ENCODE measurements at places on chromosomes 5 and 9.

DNA sequence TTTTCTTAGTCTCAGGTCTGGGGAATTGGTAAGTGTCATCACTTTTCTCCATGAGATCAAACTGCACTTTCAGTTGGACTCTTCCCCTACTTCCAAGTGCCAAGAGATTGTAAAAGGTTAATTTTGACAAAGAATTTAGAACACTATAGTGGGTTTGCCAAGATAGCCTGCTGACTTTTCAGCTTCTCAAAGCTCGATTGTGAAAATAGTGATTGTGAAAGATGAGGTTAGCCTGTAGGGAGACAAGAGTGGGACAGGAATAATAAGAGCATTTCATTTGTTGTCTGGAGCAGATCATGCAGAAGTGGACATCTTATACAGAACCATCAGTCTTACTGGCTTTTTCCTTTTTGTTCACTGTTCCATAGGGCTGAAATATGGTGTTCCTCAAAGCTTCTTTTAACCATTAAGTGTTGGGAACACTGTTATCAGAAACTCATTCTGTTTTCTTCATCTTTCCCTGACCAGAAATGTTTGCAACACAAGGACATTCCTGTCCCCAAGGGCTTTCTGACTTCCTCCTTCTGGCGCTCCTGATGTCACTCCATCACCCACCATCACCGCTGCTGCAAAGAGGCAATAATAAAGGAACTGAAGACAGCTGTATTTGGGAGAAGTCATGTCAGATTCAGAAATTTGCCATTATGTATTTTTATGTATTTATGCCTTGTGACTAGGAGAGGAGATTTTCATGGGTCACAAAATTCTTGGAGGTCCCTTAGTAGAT is 11.6 kb upstream of the SPTAN1 start:
- DNase-seq = no peak

GRCh38 chr9:120854596-120855327 is 12.0 kb upstream of the PSMD5 start:
- DNase-seq = no peak

- no peak for DNase-seq
These were observed 2.7 kb downstream of the FOXB2 start for GRCh38 chr9:77021922-77022782.

DNA sequence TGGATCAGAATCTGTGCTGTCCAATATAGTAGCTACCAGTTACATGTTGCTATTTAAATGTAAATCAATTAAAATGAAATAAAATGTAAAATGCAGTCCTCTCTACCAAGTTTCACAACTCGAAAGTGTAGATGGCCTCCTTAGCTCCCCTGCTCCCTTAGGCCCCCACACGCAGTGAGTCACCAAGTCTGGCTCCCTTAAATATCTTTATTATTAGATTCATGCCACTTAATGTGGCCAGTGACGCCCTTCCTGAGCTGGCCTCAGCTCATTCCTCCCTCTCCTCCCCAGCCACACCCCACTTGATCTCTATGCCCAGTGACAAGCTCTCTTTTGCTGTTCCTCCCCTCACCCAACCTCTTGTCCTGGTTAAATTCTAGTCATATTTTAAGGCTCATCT is 88.4 kb upstream of the DNAH5 start:
- DNase-seq = no peak

- DNase-seq = no peak
These were observed 65.8 kb downstream of the SHB start for GRCh38 chr9:38003230-38003629.

DNA sequence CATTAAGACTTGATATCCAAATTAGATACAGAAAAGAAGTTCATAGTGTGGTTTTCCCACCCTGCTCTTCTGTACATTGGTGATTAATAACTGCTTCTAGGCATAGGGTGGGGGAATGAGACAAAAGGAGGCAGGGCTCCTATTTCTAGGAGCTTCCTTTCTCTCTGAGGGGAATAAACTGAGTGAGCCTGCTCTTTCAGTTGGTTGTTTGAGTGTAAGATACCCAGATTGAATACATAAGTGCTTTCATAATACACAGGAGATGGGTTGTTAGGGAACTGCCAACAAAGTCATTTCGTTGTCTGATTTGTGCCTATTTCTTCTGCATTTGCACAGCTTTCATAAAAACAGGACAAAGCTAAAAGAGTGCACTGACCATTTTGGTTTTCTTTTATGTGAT is 48.9 kb upstream of the TTC23L start:
- DNase-seq = no peak

GRCh38 chr5:61069150-61069549 is 93.1 kb downstream of the SMIM15 start:
- no peak for DNase-seq

- DNase-seq = no peak
These were observed 64.8 kb downstream of the DPYSL3 start for GRCh38 chr5:147445090-147445489.

GRCh38 chr5:114822863-114823262 is 346.8 kb downstream of the TRIM36 start:
- no peak for DNase-seq

- DNase-seq = no peak
These were observed 87.2 kb downstream of the S1PR3 start for GRCh38 chr9:89078421-89078820.

DNA sequence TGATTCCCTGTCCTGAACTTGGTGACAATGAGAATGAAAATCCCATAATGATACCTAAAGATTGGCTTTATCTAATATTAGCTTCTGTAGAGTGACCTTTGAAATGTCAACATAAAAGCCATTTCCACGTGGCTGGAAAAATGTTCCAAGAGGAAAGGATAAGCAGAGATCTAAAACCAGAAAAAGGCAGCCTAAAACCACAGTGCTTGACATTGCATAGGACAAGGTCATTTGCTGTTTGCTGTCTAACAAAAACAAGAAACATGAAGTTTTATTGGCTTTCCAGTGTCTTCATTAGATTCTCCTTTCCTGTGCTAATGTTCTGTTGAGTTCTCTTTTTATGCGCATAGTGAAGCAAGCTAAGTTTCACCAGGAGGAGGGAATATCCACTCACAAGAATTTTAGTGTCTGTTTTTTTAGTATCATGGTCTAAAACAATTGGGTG is 44.6 kb downstream of the CPEB4 start:
- DNase-seq = no peak

- peak; percentile 59 for DNase-seq
These were observed 754 bp downstream of the ZFR start for GRCh38 chr5:32443541-32444430.

DNA sequence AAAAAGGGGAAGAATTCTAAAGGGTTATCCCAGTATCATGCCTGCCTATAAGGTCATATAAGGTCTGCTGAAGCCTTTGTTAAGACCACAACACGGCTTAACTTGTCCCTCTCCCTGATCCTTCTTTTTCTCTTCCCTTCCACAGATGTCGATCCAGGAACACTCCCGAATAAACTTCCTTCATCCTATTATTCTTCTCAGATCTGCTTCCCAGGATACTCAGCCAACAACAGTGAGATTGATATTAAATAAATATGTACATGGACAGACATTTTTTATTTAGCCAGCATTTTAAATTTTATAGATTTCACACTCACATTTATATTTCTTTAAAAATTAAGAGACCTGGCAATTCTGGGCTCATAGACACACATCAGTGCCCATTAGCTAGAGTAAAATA is 44.1 kb downstream of the DPYSL3 start:
- no peak for DNase-seq

GRCh38 chr9:130421154-130421801 is 23.5 kb upstream of the ASS1 start:
- DNase-seq = peak; percentile 83

DNA sequence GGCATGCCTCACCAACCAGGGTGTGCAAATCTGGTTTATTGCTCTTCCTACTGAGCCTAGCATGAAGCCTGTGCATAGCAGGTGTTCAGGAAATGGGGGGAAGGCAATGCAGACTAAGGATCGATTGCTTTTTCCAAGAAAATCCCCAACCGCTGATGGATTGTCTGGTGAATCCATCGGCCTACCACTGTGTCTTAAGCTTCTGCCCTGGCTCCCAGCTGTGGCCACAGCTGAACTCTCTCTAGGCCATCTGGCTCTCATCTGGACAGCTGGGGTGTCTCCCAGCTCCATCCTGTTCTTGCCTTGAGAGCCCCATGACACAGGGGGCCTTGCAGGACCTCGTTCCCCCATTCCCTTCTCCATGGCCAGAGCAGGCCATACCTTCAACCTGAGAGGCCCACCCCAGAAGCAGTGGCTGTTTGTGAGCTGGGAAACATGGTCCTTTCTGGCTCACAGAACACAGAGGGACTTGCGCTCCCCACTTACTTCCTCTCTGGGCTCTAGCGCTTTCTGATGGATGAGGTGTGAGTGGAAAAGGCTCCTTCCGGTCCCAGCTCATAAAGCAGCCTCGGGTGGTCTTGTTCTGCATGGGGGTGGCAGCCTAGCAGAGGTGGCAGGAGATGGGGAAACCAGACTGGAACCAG is 41.8 kb downstream of the COL27A1 start:
- DNase-seq = no peak

DNA sequence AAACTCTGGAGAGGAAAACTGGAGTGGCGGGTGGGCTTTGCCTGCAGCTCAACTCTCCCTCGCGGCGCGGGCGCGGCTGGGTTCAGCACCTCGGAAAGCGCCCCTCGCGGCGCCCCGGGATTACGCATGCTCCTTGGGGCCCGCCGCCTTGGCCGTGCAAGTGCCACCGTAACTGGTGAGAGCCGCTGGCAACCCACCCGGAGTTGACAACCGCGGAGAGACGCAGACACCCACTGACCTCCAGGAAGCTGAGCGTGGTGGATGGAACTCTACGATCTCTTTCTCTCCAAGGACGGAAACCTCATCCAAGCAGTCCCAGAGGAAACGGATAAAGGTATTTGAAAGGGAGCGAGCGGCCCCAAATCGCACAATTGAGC is 194 bp upstream of the RXFP3 start:
- DNase-seq = peak; percentile 48

DNA sequence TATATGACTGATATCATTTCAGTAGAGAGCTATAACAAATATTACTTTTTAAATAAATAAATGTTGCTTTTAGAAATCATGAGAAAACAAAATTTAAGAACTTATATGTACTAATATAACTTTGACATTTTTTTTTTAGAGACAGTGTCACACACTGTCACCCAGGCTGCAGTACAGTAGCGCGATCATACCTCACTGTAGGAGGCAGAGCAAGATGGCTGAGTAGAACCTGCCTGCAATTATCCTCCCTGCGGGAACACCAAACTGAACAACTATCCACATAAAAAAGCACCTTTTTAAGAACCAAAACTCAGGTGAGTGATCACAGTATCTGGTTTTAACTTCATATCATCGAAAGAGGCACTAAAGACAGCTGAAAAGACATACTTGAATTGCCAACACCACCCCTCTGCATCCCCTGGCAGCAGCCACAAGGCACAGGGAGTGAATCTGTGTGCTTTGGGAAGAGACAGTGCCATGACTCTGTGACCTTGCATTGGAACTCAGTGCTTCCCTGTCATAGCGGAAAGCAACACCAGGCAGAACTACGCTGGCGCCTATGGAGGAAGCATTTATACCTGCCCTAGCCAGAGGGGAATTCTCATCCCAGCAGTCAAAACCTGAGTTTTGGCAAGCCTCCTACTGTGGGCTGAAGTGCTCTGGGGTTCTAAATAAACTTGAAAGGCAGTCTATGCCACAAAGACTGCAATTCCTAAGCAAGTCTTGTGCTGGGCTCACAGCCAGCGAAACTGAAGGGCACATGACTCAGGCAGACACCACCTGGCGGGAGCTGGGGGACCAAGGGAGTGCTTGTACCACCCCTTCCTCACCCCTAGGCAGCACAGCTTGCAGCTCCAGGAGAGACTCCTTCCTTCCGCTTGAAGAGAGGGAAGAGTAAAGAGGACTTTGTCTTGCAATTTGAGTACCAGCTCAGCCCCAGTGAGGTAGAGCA is 142.7 kb downstream of the FBXL17 start:
- DNase-seq = no peak

GRCh38 chr5:135245521-135246499 is 153.2 kb downstream of the MACROH2A1 start:
- DNase-seq = no peak

DNA sequence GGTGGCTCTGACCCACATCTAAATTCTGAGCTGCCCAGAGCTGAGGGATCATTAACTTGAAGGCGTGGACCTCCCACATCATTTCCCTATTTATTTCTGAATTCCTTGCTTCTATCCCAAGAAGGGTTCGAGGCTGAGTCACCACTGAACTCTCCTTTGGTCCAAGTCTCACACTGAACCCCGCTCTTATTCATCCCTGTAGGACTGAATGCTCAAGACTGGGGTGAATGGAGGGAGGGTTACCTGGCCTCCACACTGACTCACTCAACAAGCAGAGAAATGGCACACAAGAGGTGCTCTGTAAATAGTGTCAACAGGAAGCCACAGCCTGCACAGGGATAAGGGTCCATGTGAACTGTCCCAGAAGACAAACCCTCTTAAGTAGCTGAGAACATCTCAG is 79.1 kb upstream of the FSTL4 start:
- no peak for DNase-seq

GRCh38 chr5:143642791-143643190 is 169.2 kb upstream of the HMHB1 start:
- DNase-seq = no peak

GRCh38 chr9:4009006-4009511 is 290.8 kb downstream of the GLIS3 start:
- no peak for DNase-seq

DNA sequence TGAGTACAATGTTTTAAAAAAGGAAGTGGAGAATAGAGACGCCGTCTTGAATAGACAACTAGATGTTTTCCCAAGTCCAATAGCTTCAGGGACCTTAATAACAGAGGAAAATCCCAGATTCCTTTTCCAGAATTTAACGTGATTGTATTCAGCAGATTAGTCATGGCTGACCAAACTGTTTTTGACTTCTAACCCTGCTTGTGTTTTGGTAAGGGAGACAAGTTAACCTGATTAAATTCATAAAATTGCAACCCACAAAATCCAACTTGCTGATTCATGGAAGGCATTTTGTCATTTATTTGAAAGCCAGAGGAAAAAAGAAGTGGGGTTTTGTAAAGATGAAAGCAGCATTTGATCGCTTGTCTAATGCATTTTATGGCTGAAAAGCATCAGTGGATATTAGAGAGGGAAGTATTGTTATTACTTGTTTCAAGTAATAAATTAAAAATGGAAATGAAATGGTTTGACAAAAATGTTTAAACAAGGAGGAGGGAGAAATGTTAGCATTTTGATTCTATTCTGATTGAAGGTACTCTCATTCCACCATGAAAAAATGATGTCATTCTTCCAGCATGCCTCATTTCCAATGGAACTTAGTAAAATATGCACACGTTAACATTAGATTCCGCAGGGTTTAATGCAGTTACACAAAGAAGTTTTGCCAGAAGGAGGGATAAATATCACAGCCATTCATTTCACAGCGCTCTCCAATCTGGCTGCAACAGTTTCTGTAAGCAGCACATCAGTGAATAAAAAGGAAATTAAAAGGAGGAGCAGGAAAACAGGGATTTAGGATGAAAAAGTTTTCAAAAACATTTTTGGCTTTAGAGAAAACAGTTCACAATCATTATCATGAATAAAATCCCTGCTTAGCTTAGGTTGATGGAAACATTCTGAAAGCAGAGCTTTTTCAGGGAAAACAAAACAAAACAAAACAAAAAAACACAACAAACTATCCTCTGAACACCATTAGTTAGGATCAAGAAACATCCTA is 314.7 kb downstream of the PRR16 start:
- no peak for DNase-seq

Data from BE2C (cell line).